Endothelial cell of umbilical vein (primary cell): ENCODE measurements at places on chromosomes 13 and 19. TPM values are rescaled to one million over a fixed set of nuclear protein-coding genes. Genes with fewer than 3 reads are reported as not detected.
A peak's percentile ranks its signal among the peaks of the same experiment; 100 is the strongest.

Gene KLK1
- not detected in 2 replicates for total RNA-seq

DNA sequence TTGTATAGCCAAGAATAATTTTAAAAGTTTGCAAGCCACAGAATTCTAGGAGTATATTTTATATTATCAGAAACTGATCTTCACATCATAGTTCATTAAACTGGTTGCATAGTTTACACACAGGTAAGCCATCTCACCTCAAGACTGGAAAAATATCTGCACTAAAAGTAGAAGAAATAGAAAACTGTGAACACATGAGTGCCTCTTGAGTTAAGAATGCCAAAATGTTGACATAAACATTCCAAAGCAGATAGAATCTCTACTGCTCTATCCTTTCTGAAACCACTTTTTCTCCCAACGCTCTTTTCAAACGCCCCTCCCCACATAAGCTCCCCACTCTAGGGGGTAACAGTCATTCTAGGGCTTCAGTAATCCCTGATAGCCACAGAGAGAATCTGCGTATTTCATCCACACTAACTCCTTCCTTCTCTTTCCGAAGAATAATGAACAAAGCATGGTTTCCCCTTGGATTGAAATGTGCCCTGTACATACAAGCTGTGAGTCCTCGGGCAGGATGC lies 201.5 kb downstream of the IRS2 start:
- H3K4me1 ChIP-seq, result no peaks in the 10 kb centered on the region
- H3K36me3 ChIP-seq, result no peaks in the 10 kb centered on the region
- H3K4me3 ChIP-seq, result no peak overlapping the region
- H3K27me3 ChIP-seq, result no peaks in the 10 kb centered on the region

- no peaks in the 10 kb centered on the region for H3K4me1 ChIP-seq
- no peak overlapping the region for H3K27ac ChIP-seq
- no peak overlapping the region for H3K4me3 ChIP-seq
- no peak for DNase-seq
- H3K27me3 ChIP-seq, result peaks cover 13% of the 10 kb centered on the region
Measured at GRCh38 chr13:36804588-36804987, 14.4 kb upstream of the RFXAP start.

DNA sequence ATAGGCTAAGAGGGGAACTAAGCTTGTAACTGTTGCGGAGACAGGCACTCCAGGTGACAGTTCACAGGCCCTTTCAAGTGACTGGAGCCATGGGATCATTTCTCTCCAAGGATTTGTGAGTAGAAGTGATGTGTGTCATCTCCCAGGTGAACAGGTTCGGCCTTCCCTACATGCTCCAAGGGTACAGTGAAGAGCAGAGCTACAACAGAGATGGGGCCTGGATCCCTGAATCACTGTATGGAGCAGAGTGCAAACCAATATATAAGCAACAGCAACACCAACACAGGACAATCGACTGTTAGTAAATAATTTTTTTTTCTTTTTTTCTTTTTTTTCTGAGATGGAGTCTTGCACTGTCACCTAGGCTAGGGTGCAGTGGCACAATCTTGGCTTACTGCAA lies 15.0 kb downstream of the ZSCAN18 start:
- no peak for DNase-seq
- H3K4me3 ChIP-seq, result no peak overlapping the region
- no peaks in the 10 kb centered on the region for H3K27me3 ChIP-seq
- no peaks in the 10 kb centered on the region for H3K36me3 ChIP-seq
- H3K27ac ChIP-seq, result no peak overlapping the region

DNA sequence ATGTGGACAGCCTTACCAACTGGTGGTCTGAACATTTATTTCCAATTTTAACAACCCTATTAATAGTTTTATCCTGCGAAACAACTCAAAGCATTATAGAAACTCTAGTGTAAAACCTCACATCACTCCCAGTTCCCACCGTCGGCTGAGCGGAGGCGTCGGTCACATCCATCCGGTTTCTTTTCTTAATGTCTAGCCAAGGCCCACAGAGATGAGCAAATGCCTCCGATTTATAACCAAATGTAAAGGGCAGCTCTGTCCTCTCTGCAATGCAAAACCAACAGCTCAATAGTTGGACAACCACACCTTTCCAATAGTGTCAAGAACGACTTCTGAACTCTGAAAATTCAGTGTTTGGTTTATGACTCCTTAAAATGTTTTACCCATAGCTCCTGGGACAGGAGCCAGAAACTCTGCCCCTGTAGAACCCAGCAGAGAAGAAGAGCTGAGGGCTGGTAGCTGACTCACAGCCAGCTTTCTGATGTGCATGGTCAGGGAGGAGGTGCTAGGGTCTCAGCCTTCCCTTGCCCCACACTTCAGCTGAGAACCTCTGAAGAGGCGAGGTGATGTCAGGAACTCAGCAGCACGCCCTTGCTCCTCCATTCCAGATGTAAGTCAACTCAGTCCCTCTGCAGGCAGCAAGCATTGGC lies 90.2 kb upstream of the UQCRFS1 start:
- no peaks in the 10 kb centered on the region for H3K4me1 ChIP-seq
- no peaks in the 10 kb centered on the region for H3K27me3 ChIP-seq
- H3K36me3 ChIP-seq, result no peaks in the 10 kb centered on the region
- H3K27ac ChIP-seq, result no peak overlapping the region

Gene UPK1A
- not detected in 2 replicates for total RNA-seq

DNA sequence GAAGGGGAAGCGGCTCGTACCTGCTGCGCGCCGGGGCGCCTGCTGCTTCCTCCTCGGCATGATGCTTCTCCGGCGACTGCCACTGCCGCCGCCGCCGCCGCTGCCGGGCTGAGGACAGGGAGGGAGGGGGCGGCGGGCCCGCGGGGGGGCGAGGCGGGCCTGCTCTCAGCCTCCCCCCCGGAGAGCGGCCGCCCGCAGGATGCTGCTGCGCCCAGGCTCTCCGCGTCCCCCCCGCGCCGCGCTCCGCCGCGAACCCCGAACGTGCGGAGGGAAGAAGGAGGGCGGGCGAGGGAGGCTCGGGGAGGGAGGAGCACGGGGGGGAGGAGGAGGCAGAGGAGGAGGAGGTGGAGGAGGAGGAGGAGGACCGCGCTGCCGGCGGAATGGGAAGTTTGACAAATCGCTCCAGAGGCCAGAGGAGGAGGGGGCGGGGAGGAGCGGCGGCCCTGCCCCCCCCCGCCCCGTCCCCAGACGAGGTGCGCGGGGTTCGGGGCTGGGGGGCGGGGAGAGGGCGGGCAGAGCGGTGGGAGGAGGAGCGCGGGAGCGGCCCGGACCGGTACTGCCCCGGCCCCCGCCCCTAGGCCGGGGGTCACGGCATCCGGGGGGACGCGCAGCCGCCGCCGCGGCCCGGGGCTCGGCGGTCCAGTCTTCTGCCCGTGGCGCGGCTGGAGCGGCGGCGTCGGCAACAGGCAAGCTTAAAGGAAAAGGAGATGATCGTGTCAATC lies at the start of gene TSHZ3:
TSHZ3 (minus strand) TSS at position 277 of the 722 bp plus-strand sequence; CDS start at position 60, 217 bp downstream.
- H3K36me3 ChIP-seq, result no peaks in the 10 kb centered on the region
- DNase-seq, result peak; percentile 22
- H3K27ac ChIP-seq, result no peak within 1 kb of the TSS
- H3K27me3 ChIP-seq, result peaks cover 42% of the 10 kb centered on the region
- H3K4me1 ChIP-seq, result peaks cover 10% of the 10 kb centered on the region

DNA sequence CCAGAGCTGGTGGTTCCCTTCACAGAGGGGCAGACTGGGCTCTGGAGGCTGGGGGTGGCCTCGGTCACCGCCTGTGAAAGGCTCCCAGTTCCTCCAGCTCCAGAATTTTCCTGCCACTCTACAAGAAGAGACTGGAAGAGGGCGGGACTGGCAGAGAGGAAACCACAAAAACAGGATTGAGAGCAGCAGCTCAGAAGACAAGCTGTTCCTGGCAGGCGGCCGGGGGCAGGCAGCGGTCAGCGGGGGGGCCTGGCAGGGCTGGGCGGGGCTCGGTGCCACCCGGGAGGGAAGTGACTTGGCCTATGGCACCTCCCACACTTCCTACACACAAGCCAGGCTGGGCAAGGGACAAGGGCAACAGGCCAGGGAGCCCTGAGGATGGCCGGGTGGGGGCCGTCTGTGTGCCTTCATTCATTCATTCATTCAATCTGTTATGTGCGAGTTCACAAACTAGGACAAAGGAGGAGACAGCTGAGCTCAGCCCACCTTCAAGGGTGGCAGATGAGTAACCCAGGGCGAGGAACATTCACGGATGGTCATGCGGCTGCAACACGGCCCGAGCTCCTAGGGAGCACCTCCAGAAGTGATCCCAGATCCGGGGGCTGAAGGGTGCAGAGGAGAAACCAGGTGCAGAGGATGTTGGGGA lies 16.9 kb upstream of the BTBD2 start:
- H3K36me3 ChIP-seq, result no peaks in the 10 kb centered on the region
- H3K4me3 ChIP-seq, result no peak overlapping the region
- no peaks in the 10 kb centered on the region for H3K27me3 ChIP-seq
- peak; percentile 92 for DNase-seq
- H3K27ac ChIP-seq, result peak overlapping the region; percentile 60

Gene ILF3
- total RNA-seq, result 425 and 459 TPM in 2 replicates

- no peak overlapping the region for H3K27ac ChIP-seq
- peaks cover 2% of the 10 kb centered on the region for H3K4me1 ChIP-seq
- no peaks in the 10 kb centered on the region for H3K27me3 ChIP-seq
Measured at GRCh38 chr13:46010148-46010547, 42.4 kb downstream of the ZC3H13 start.

Gene DHPS
- 68.4 and 77.4 TPM in 2 replicates for total RNA-seq

Gene C19orf33
- 4.3 and 18.9 TPM in 2 replicates for total RNA-seq

Gene GRIN2D
- total RNA-seq, result 1.8 and 2.1 TPM in 2 replicates

- H3K4me1 ChIP-seq, result no peaks in the 10 kb centered on the region
- no peak for DNase-seq
- no peaks in the 10 kb centered on the region for H3K36me3 ChIP-seq
- no peak overlapping the region for H3K4me3 ChIP-seq
- no peaks in the 10 kb centered on the region for H3K27me3 ChIP-seq
- no peak overlapping the region for H3K27ac ChIP-seq
Measured at GRCh38 chr19:22326219-22326618, 40.0 kb downstream of the ZNF729 start.

Gene ACP5
- total RNA-seq, result not detected in 2 replicates

DNA sequence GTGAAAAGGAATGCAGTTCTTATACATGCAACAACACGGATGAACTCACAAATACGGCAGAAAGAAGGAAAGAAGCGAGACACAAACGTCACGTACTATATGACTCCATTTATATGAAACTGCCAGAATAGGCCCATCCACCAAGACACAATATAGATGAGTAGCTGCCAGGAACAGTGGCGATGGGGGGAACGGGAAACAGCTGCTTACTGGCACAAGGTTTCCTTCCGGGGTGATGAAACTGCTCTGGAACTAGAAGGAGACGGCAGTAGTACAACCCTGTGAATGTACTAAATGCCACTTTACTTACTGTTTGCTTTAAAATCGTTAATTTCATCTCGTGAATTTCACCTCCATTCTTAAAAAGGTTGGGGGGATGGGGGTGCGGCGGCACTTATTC lies 28.9 kb downstream of the MLLT1 start:
- peaks cover 5% of the 10 kb centered on the region for H3K36me3 ChIP-seq
- H3K4me1 ChIP-seq, result peaks cover 10% of the 10 kb centered on the region
- no peak overlapping the region for H3K27ac ChIP-seq

- no peak overlapping the region for H3K27ac ChIP-seq
- no peak overlapping the region for H3K4me3 ChIP-seq
- H3K36me3 ChIP-seq, result no peaks in the 10 kb centered on the region
- no peaks in the 10 kb centered on the region for H3K27me3 ChIP-seq
- H3K4me1 ChIP-seq, result no peaks in the 10 kb centered on the region
Measured at GRCh38 chr13:58579468-58579867, 947.9 kb downstream of the PCDH17 start.

DNA sequence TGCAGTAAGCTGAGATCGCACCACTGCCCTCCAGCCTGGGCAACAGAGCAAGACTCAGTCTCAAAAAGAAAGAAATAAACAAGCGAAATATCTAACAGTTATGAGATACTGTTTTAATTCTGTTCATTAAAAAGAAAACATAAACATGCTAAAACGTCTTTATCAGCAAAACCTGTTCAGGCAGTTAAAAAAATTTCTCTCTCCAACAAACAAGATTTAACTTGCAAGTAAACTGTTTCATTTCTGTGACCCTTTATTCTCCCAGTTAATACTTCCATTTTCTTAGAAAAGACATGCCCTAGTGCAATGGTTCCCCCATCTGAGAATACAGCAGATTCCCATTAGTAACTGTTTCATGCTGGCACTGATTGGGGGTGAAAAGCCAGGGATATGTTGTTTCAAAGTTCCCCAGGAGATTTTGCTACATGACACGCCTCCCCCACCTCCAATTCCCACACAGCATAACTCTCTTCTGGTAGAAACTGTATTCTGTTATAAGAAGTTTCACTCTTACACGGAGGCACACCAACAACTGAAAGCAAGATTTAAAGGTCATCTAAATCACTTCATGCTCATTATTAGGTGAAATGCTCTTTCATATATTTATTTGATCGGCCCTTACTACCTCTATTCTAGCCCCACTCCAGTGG lies 24.4 kb downstream of the ELF1 start:
- no peak overlapping the region for H3K4me3 ChIP-seq
- no peak overlapping the region for H3K27ac ChIP-seq
- no peaks in the 10 kb centered on the region for H3K27me3 ChIP-seq
- no peaks in the 10 kb centered on the region for H3K4me1 ChIP-seq

Gene LILRA5
- not detected in 2 replicates for total RNA-seq

DNA sequence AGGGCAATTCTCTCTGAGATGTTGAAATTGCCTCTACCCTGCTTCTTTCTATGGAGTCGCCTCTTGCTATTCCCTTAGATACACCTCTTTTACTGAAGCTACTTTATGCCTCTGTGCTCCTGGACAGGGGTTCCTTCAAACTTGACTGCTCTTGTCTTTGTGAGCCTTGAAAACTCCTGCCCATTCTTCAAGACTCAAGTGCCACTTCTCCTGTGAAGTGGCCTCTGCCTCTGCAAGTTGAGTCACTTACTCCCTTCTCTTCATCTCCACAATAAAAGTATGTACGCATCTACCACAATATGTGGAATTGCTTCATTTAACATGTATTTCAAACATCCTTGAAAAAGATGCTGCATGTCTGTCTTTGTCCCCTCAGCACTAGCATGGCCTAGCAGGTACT lies 66.0 kb upstream of the TPP2 start:
- H3K27ac ChIP-seq, result no peak overlapping the region
- no peak overlapping the region for H3K4me3 ChIP-seq

Gene CEACAM4
- not detected in 2 replicates for total RNA-seq
